ENCODE measurements at places on chromosomes 11 and 22.

DNA sequence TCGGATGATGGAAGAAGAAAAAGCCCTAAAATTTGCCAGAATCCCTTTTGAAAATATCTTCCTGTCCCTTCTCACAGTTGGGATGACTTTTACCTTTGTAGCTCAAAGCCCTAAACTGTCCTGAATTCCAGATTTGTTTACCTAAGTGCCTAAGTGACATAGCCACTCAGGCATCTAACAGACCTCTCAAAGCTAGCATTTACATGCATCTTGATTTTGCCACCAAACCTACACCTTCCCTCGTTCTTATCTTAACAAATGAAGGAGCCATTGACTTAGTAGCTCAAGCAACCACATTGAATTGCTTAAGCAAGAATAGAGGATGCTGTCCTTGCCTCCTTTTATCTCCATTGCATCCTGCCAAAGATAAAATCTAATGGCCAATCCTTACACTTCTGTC, 198.4 kb upstream of the NTM start:
- DNase-seq, result no peak

GRCh38 chr11:113982306-113982705, 7.4 kb downstream of the HTR3A start:
- DNase-seq, result no peak

GRCh38 chr11:122863704-122864326, 18.7 kb upstream of the JHY start:
- DNase-seq, result no peak

DNA sequence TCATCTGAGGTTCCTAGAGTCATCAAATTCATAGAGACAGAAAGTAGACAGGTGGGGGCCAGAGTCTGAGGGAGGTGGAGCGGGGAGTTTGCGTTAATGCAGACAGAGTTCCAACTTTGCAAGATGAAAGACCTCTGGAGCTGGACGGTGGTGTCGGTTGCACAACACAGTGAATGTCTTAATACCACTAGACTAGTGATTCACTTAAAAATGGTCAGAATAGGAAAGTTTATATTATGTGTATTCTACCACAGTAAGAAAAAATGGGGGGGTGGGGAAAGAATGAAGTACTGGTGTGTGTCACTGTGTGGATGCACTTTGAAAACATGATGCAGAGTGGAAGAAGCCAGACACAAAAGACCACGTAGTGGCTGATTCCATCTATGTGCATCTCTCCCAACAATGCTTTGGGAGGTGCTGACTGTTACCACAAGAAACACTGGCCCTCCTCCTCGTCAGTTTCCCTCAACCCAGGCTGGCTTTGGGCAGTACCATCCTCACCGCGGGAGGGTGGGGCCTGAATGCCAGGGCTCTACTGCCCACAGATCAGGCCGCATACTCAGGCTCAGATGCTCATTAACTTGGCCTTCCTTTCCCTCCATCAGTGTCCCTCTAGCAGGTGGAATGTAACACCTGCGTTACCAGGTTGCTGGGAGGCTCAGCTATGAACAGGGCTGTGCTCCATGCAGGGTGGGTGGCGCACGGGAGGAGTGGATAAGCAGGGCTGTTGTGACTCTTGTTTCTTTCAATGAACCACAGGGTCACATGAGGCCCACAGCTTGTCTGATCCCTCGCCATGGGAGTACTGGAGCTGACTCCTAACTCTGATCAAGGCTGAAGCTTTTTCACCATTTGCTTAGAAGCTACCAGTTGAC, 297.0 kb downstream of the CTTN start:
- no peak for DNase-seq

GRCh38 chr11:47924184-47924691, 56.1 kb upstream of the PTPRJ start:
- DNase-seq, result no peak

All from GDM1 (cell line).